Transverse colon (tissue), 4 donors: ENCODE measurements at places on chromosomes 5 and 9. TPM values are rescaled to one million over a fixed set of nuclear protein-coding genes. Genes with fewer than 3 reads are reported as not detected.

GRCh38 chr5:103402851-103403250, 144.3 kb downstream of the MACIR start:
- DNase-seq: no peak

Gene C9orf50
- total RNA-seq: not detected

DNA sequence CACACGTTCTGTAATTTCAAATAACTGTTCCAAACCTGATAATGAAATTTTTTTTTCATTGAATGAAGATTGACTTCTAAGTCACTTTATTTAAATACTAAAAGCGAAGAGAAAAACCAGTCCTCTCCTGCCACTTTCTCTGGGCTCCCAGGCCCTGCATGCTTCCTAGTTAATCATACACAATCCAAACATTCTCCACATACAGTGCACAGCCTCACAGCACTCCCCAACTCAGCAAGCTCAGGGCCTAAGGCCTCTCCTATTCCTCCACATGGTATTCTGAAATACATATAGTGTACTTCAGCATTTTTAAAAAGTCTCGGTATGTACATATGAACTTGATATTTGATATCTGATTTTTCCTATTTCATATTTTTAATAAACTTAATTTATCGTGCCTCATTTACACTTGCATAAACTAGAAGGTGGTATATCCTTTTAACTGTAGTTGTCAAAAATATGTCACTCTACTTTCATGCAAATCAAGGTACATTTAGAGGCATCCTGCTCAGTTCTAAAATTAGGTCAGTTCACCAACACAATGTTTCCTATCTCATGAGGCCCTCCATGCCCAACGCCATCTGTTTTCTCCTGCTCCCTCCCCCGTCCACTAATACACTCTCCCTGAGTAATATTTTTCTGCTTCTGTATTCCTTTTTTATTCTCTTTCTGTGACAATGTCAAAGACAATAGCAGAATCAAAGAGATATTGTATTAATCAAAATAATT, 206.7 kb downstream of the ARRDC3 start:
- DNase-seq: no peak

DNA sequence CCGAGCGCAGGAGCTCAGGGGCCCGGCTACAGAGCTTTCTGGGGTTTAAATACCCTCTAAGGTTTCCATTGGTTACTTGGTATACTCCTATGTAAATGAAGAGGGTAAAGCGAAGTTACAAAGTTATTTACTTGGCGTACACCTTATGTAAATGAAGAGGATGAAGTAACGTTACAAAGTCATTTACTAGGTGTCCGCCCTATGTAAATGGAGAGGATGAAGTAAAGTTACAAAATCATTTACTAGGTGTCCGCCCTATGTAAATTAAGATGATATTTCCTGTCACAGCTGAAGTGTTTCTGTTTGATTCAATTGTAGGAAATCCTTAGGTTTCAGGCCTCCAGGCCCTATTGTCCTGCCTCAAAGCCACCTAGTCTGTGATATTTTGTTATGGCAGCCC, 358.2 kb downstream of the MTRR start:
- no peak for DNase-seq

Gene FGF10
- total RNA-seq: 1.8 TPM

DNA sequence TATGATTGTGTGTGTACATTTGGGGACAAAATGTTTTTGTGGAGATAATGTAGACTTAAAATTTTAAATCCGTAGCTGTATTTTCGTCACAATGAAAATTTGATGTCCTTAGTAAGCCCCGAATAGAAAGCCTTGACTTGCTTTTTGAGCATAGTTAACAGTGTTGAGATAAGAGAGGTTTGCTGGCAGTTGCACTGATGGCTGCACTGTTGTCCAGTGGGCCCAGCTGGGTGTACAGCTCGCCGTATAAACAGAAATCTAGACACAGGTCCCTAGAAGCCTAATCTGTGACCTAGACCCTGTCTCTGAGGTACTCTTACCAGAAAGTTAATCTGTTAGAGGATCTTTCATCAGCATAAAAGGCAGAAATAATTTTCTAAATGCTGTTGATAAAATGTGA, 271.3 kb upstream of the DMRT1 start:
- no peak for DNase-seq

- DNase-seq: no peak
These were observed 428.9 kb downstream of the EFNA5 start for GRCh38 chr5:107241841-107242240.

GRCh38 chr5:154442801-154443200, 3.0 kb upstream of the SAP30L start:
- DNase-seq: no peak

Gene CDC25C
- not detected for total RNA-seq

Gene CDHR2
- total RNA-seq: 15.5 TPM
